ENCODE measurements at places on chromosomes 2 and 18. TPM values are rescaled to one million over a fixed set of nuclear protein-coding genes. Genes with fewer than 3 reads are reported as not detected.

- no peak for DNase-seq
These were observed 71.4 kb downstream of the ZEB2 start for GRCh38 chr2:144448389-144449027.

GRCh38 chr2:94774851-94775250, 96.4 kb upstream of the TEKT4 start:
- no peak for DNase-seq

DNA sequence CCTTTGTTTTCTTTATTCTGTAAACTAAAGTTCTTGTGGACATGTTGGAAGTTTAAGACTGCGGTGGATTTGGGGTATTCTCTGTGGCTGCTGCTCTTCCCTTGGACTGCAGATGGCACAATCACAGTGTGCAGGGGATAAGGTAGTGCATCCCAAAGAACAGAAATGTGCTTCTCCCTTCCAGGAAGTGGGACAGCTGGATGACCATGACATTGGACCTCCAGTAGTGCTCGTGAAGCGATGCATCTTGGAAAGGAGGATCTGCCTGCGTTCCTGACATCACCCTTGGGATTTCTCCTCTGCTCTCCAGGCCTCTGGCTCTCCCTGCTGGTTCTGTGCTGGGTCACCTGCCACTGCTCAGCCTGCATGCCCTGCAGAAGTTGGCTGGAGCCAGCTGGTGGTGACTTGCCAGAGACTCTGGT, 109.9 kb downstream of the SLC4A3 start:
- no peak for DNase-seq

DNA sequence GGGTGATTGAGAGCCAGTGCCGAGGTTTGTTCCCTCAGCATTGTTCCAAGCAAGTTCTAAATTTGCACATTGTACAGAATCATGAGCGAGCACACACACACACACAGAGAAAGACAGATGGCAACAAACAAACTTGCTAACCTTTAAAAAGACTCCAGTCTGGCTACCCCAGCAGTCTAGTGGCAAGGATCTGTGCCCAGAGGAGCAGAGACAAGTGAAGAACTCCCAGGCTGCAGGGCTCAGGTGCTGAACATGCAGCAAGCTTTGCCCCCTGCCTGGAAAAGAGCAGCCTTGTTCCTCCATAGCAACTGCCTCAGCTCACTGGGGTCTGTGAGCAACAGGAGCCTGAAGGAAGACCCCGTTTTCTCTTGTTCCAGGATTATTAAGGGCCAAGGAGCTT, 169.2 kb upstream of the CCDC68 start:
- no peak for DNase-seq

DNA sequence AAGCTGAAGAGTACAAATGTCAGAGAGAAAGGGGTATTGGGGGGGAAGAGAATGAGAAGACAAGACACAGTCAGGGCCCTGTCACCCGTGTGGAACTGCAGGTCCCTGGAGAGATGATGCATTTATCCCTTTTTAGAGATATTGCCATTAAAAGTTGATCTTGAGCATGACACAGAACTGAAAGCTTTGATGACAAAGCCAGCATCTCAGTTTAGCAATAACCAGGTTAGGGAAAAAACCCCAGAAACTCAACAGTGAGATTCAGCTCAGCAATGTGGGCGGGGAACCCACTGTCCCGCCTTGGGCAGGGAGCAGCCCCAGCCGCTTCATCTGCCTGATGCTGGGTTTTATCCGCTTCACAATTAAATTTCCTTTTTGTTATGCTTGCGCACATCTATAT, 181.1 kb downstream of the NEDD4L start:
- DNase-seq: no peak

GRCh38 chr18:31230495-31230894, 67.8 kb upstream of the DSC1 start:
- DNase-seq: no peak

The STON1 gene
- 0.92 TPM for total RNA-seq

The CPSF3 gene
- 54.1 TPM for total RNA-seq

Data from Panc1 (cell line).